Muscle of back (tissue), 13 donors: ENCODE measurements at places on chromosomes 11 and 22.

GRCh38 chr11:122261546-122261945 lies 145.5 kb upstream of the BLID start:
- no peak for DNase-seq

- no peak for DNase-seq
These were observed 61.5 kb downstream of the EXT2 start for GRCh38 chr11:44157019-44157418.

DNA sequence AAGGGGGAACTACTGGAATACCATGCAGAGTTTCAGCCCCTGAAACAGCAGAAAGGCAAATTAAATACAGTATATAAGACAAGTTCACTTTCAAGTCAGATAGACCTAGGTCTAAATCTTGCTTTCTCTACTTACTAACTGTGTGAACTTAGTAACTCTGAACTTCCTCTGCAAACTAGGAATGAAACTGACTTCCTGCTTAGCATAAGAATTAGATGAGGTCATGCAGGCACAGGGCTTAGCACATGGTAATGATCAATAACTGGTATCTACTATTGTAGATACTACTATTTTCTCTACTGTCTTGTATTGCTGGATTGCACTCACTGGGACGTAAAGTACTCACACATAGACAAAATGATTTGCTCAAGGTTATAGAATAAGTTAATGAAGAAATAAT lies 51.5 kb upstream of the MTNR1B start:
- no peak for DNase-seq

- DNase-seq = no peak
These were observed 70.4 kb upstream of the MTMR2 start for GRCh38 chr11:95994329-95994728.
